ENCODE measurements at places on chromosomes 2 and 18. TPM values are rescaled to one million over a fixed set of nuclear protein-coding genes. Genes with fewer than 3 reads are reported as not detected.

The ALPP gene
- total RNA-seq, result not detected

The STEAP3 gene
- 24.1 TPM for total RNA-seq

The UGT1A5 gene
- total RNA-seq, result 5.2 TPM

The CCBE1 gene
- 0.48 TPM for total RNA-seq

The ADRA2B gene
- total RNA-seq, result 0.04 TPM

Measured in esophagus squamous epithelium (tissue), 5 donors.